H9 (cell line): ENCODE measurements at places on chromosomes 13 and 19. TPM values are rescaled to one million over a fixed set of nuclear protein-coding genes. Genes with fewer than 3 reads are reported as not detected.

DNA sequence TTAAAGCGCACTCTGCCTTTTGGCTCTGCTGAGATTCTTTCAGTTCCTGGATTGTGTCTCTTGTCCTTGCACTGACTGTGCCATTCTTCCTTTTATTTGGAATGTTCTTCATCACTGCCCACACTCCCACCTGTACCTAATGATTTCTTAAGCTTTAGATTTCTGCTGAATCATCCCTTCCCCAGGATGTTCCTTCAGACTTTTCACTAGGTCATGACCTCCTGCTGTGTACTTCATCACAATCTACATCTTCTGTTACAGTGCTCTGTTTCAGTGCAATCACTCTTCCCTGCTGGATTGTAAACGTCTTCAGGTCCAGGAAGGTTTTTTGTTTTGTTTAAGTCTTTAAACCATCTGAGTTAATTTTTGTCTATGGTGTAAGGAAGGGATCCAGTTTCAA, 281.0 kb downstream of the ATP8A2 start:
- no peak for DNase-seq

DNA sequence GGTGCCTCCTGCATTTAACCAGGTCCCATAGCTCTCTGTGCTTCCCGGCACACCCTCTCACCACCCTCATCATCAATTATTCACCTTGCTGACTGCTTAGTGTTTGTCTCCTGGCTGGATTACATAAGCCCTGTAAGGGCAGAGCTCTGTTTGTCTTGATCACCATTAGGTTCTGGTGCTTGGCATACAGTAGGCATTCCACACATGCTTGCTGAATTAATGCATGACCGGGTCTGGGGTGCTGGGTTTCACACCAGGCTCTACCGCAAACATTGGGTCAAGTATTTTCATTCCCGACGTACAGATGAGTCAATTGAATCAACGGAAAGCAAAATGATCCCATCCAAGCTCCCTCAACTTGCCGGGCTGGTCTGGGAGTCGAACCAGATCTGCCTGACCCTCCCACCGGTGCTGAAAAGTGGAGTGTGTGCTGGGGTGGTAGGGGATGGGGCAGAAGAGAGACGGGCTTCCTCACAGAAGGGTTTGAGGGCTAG, 28.5 kb downstream of the VAV1 start:
- DNase-seq, result peak; percentile 30

DNA sequence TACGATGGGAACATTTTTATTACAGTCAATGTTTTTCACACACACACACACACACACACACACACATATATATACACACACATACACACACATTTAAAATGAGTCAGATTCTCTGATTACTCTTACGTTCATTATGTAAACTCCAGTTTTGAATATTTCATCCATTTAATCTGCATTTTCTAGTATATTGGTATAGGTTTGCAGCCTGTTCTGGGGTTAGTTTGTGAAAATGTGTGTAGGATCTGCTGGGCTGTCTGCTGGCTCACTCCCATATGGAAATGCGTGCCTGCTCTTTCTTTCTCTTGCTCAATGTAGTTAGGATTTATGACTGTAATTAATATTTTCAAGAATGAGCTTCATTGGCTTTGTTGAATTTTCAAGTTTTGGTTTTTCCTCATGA, 7.1 kb downstream of the LILRB2 start:
- no peak for DNase-seq

DNA sequence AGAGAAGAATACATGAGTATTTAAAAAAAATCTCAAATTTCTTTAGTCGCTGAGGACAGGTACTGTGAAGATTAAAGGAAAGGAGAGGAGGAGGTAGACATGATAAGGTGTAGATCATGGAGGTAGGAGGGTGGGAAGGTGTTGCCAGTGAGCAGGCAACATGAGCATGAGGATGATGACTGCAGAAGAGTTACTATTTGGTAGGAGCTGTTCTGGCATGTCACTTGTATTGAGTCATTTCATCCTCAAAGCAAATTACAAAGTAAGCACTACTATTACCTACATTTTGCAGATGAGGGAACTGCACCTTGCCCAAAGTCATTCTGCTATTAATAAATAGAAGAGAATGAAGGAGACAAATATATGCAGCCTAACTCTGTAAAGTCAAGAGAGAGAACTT, 435.8 kb upstream of the KLF12 start:
- DNase-seq, result no peak

- no peak for DNase-seq
Measured at GRCh38 chr13:50140153-50140552, 124.9 kb downstream of the KCNRG start.

GRCh38 chr19:39671739-39672363, 16.1 kb downstream of the LGALS16 start:
- peak; percentile 55 for DNase-seq

GRCh38 chr13:97069050-97069815, 75.0 kb upstream of the OXGR1 start:
- no peak for DNase-seq

DNA sequence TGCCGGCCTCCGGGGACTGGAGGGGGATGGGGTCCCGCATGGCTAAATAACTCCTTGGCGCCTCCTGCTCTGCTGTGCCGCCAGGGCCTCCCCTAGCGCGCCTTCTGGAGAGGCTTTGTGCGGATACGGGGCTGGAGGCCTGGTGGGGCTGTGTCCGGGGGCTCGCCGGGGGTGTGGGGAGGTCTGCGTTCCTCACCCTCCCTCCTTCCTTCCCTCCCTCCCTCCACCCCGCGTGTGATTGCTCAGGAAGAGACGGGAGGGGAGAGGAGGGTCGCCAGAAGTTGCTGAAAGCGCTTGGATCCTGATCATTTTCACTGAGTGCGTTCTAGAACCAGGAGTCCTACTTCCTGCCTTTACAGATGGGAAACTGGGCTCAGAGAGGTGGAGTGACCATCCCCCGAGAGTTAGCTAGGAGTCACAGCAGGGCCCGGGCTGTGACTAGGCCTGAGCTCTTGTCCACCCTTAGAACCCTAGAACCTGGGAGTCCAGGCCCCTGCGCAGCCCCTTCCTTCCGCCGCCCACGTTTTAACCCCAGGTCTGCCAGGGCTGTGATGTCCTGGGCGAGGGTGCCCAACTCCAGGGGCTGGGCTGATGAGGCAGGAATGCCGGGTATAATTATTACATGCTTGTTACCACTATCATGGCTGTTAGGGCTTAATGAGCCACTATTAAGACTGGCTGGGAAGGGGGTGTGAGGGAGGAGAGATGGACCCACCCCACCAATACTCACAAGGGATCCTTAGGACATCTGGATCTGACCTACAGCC, 782 bp upstream of the JUND start:
- DNase-seq, result no peak

DNA sequence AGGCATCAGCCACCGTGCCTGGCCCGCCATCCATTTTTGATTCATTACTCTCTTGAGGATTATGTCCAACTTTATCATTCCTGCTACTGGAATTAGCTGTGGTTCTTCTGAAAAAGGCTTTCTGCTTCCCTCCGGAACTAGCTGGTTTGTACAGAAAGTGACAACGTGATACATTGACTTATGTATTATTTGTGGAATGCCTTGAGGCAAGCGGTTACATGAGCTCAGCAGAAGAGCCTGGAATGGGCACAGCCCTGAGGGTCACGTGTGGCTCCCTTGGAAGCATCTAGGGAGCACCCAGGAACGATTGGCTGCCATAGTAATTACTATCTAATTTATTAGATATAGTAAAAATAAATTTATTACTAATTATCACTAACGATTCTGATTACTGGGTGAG, 14.4 kb upstream of the RETN start:
- DNase-seq, result no peak

DNA sequence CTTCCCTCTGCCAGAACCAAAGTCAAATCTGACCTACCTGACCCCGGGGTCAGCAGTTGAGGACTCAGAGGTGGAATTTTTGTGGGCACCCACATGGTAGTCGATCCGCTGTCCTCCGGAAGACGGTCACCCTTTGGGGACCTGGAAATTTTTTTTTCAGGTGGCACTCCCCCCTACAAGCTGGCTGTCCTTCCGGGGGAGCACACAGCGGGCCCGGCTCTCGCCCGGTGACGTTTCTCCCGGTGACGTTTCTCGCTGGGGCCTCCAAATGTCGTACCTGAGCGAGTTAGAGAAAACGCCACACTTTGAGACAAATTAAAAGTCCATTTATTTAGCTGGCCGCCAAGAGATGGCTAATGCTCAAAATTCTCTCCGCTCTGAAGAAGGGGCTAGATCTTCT, 48.8 kb downstream of the ZFP14 start:
- DNase-seq, result no peak

DNA sequence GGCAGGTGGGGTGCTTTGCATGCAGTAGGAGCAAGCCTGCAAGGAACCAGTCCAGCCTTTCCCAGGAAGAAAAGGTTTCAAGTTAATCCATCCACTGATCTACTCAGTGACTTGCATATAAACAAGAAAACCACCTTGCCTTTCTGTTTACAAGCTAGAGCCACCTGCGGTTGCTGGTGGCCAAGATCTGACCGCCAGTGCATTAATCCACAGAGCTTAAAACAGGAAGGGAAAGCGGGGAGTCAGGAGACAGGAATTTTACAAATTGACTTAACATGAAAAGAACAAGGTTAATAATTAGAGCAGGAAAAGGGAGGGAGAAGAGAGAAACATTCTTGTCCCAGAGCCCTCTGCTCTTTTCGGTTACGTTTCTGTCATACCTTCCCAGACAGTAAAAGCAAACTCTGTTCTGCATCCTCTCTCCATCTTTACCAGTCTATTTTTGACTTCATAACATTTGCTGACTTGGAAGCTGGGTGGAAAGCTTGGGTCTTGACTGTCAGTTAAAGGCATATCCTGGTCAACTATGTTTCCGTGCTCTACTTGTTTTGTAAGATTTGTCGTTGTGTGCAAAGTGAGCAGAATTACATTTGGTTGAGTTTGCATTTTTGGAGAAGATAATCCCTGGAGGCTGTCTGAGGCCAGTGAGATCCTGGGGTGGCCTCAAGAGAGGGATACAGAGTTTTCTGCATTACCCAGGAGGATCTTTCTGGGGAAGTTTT, 760.6 kb downstream of the EFNB2 start:
- no peak for DNase-seq

GRCh38 chr19:39038098-39038497, 5.7 kb upstream of the FBXO27 start:
- peak; percentile 83 for DNase-seq

GRCh38 chr19:48396824-48397176, 3.3 kb downstream of the GRIN2D start:
- DNase-seq, result no peak

- DNase-seq, result no peak
Measured at GRCh38 chr19:39362682-39363657, 20.7 kb downstream of the SAMD4B start.

DNA sequence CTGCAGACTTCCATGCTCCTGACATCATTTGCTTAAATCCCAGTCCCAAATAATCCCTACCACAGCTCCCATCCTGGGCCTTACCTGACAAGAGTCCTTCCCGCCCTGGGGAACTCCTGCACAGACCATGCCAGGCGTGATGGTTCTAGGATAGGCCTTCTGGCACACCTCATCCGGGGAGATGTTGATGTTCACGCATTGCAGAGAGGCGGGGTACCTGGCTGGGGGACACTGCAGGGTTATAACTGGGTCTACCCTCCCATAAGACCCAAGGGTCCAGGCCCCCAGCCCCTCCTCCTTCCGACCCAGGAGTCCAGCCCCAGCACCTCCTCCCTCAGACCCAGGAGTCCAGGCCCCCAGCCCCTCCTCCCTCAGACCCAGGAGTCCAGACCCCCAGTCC, 4.0 kb downstream of the KLK14 start:
- no peak for DNase-seq

GRCh38 chr19:38277549-38277948, 13.2 kb downstream of the SPINT2 start:
- DNase-seq, result no peak

- DNase-seq, result no peak
Measured at GRCh38 chr19:10226376-10227025, 4.6 kb downstream of the S1PR2 start.

DNA sequence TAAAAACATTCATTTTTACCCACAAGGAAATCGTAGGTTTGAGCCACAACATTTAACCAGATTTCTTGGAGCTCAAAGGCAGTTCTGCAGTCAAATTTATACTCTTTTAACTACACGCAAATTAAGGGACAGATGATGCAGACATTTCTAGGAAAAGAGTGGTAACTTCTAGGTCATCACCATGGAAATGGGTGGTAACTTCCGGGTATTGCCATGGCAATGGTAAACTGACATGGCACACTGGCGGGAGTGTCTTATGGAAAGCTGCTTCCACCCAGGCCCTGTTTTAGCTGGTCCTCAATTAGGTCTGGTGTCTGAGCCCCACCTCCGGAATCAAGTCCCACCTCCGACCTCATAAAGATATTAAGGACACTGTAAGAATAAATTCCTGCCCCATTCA, 10.4 kb upstream of the LYPD5 start:
- no peak for DNase-seq

DNA sequence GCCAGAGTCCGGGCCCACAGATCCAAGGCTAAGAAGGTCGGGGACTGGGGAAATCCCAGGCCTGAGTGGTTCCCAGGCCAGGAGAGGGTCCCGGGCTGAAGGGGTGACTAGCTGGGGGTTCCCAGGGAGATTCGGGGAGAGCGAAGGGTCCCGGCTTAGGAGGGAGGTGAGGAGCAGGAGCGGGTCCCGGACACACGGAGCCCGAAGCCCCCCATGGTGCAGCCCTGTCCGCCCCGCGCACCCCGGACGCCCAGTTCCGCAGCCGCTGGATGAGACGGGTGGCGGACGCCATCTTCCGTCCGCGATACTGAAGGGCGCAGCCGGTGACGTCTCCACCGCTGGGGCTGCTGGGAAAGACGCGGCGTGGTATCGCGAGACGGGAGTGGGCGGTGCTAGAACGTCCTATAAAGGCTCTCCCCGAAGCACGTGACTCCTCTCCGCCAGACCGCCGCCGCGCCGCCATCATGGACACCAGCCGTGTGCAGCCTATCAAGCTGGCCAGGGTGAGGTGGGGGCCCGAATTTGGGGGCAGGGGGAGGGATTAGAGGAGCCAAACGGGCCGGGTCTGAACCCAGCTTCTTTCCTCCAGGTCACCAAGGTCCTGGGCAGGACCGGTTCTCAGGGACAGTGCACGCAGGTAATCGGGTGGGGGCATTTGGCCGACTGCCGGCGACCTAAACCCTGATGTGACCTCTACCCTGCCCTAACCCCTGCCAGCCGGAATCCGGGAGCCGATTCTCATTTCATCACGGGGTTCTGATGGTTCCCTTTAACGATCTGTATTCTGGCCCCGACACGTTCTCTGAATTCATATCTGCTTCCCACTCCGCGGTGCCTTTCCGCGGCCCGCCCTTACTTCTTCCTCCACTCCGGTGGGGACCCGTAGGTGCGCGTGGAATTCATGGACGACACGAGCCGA, at the start of the genes NDUFA7 and RPS28:
Gene NDUFA7 (minus strand): TSS at position 309 of the 919 bp plus-strand sequence. CDS start 17 bp downstream, at position 292.
Gene RPS28 (plus strand): TSS at position 430 of the 919 bp plus-strand sequence. CDS start 35 bp downstream, at position 465.
- DNase-seq, result peak; percentile 94

GRCh38 chr13:100513987-100514670, 74.5 kb downstream of the GGACT start:
- peak; percentile 23 for DNase-seq

GRCh38 chr13:26927511-26927910, 166.9 kb upstream of the GPR12 start:
- DNase-seq, result no peak

CLEC4M gene
- total RNA-seq, result not detected in 2 replicates

ICAM4 gene
- 1.1 TPM in 2 replicates for total RNA-seq

ZNF723 gene
- total RNA-seq, result not detected in 2 replicates

PSG1 gene
- not detected in 2 replicates for total RNA-seq

KIR2DL3 gene
- total RNA-seq, result not detected in 2 replicates

TMEM145 gene
- 2.8 and 4.5 TPM in 2 replicates for total RNA-seq

TMPRSS9 gene
- total RNA-seq, result 0.24 and 0.33 TPM in 2 replicates

TRAPPC5 gene
- 77.4 and 87.8 TPM in 2 replicates for total RNA-seq

ARHGAP45 gene
- 35.0 and 39.8 TPM in 2 replicates for total RNA-seq

SLC25A23 gene
- total RNA-seq, result 35.0 and 42.9 TPM in 2 replicates

C19orf85 gene
- 1.2 and 2.1 TPM in 2 replicates for total RNA-seq

NDUFA3 gene
- total RNA-seq, result 174 and 188 TPM in 2 replicates

TGFBR3L gene
- total RNA-seq, result 5.5 and 6.5 TPM in 2 replicates

B3GNT3 gene
- 0.96 and 1.0 TPM in 2 replicates for total RNA-seq

ZNF835 gene
- 0.07 and 0.18 TPM in 2 replicates for total RNA-seq

CCDC70 gene
- not detected in 2 replicates for total RNA-seq
